ENCODE measurements at places on chromosomes 12 and 14.

DNA sequence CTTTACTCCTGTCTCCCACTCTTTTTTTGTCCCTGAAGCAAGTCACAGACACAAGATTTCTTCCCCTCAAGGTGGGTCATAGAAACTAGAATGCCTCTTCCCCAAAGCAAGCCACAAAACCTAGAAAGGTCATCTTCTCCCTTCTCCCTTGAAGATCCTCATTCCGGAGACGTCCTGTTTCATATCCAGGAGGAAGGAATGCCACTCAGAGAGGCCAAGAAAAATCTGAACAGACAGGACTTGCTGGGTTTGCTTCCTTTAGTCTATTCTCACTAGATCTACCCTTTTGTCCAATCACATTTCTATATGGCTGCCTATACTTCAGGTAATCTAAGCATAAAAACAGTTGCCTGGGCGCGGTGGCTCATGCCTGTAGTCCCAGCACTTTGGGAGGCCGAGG, 23.7 kb downstream of the SLC6A15 start:
- no peak for DNase-seq

GRCh38 chr12:19938031-19938430, 430.3 kb upstream of the PDE3A start:
- no peak for DNase-seq

DNA sequence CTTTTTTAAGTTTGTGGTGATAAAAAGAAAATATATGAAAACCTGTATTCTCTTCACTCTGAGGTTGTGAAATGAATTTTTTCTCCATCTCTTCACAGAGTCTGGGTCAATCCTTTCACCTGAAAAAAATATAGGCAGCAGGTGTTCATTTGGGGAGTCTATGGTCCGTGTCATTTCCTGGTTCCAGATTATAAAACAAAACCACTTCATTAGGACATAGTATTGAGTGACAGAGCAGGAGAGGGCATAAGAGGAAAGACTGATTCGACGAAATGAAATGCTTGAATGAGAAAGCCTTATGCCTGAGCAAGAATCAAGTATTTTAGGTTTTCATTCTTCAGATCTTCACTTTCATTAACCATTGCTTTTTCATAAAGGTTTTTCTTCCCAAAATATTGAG, 51.8 kb upstream of the NUAK1 start:
- no peak for DNase-seq

DNA sequence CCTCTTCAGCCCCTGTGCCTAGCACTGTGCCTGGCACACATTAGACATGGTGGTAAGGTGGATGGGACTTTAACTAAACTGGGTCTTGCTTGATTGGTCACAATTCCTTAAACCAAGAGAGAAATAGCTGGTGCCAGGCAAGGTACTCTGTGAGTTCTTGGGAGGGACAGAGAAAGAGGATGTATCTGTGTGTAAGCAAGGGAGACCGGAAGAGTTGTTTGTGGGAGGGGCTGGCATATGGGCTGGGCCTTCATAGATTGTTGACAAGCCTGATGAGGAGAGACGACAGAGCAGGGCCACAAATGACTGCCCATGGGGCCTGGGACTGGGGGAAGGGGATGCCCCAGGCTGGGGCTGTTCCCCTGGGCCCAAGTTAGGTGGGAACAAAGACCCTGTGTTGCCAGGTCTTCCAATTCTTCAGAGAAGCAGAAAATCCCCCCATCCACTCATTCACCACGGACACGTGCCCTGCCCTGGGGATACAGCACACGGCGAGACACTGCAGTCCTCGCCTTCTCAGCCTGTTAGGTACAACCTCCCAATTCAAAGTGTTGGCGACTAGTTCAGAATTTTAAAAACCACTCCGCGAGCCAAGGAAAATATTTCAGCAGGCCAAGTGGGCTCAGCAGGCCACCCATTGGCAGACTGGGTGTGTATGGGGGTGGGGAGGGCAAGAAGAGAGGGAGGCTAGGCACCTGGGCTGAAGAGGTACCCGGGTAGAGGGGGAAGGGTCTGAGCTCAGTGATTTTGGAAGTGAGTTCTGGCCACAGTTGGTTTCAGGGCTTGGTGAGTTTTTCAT, 11.4 kb upstream of the CYP46A1 start:
- DNase-seq: no peak

DNA sequence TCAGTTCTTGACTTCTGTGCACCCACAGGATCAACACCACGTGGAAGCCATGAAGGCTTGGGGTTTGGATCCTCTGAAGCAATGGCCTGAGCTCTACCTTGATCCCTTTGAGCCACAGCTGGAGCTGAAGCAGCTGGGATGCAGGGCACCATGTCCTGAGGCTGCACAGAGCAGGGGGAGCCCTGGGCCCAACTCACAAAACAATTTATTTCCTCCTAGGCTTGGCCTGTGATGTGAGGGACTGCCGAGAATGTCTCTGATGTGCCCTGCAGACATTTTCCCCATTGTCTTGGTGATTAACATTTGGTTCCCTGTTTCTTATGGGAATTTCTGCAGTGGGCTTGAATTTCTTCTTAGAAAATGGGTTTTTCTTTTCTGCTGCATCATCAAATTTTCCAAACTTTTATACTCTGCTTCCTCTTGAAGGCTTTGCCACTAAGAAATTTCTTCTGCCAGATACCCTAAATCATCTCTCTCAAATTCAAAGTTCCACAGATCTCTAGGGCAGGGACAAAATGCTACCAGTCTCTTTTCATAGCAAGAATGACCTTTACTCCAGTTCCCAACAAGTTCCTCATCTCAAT, 288.2 kb downstream of the CCDC59 start:
- DNase-seq: no peak

GRCh38 chr12:98374007-98374406, 141.4 kb upstream of the TMPO start:
- peak; percentile 71 for DNase-seq

DNA sequence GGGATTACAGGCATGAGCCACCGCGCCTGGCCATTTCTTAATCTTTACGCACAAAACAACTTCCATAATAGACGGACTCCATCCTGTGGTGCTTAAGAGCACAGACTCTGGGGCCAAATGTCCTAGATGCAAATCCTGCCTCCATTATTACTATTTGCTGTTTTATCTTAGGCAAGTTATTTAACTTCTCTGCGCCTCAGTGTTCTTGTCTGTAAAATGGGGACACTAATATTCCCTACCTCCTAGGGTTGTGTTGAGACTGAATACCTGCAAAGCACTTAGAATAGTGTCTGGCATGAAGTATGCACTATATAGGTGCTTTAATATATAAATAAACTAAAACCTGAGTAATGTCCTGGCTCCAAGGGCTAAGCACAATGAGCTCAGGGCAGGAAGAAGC, 76.4 kb downstream of the CLIP1 start:
- no peak for DNase-seq

GRCh38 chr12:127172861-127173260, 1094.1 kb upstream of the TMEM132C start:
- no peak for DNase-seq

DNA sequence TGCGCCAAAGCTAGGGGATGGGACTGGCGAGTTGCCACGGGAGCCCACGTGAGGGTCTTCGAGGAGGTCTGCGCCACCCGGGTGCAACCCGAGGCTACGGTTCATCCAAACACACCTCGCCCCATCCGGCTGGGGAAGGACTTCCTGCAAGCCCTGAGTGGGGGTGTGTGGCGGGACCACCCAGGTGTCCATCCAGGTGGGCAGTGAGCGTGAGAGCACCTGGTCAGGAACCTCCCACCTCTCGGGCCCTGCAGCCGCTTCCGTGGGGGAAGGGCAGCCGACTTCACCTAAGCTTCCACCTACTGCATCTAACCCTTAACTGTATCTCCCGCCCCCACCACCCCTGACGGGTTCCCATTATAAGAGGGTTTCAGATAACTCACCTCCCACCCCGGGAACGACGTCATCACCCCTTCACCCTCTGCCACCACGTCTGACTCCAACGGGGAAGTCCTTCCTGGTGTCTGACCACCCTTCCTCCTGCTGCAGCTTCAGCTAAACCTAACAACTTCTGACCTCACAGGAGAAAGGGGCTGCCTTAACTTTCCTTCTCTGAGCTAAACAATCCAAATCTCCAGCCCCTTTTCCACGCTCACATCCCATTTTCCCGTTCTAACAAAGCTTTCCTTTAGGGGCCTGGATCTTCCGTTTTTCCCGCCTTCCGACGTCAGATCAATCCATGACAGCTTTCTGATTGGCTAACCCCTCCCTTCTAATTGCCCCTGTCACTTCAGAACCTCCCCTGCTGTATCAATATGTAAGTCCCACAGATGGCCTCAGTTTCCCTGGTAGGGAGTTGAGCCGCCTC, 27.4 kb upstream of the SMUG1 start:
- peak; percentile 51 for DNase-seq

GRCh38 chr14:37237094-37237493, 39.4 kb downstream of the MIPOL1 start:
- DNase-seq: no peak

DNA sequence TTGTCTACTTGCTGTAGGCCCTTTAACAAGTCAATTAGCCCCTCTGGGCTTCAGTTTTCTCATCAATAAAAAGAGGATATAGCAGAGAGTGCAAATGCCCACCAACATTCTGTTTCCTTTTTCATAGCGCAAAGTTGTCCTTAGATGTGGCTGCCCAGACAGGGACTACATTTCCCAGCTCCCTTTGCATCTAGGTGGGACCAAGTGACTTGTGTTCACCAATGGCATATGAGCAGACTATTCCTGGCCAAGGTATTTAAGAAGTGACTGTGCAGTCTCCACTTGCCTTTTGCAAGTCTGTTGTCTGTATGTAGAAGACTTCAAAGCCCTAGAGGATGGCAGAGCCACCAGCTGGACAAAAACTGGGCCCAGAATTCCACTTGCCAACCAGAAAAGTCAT, 59.7 kb downstream of the DAO start:
- DNase-seq: peak; percentile 36

- DNase-seq: no peak
Observed at GRCh38 chr12:6177642-6178358, 22.4 kb upstream of the CD9 start.

DNA sequence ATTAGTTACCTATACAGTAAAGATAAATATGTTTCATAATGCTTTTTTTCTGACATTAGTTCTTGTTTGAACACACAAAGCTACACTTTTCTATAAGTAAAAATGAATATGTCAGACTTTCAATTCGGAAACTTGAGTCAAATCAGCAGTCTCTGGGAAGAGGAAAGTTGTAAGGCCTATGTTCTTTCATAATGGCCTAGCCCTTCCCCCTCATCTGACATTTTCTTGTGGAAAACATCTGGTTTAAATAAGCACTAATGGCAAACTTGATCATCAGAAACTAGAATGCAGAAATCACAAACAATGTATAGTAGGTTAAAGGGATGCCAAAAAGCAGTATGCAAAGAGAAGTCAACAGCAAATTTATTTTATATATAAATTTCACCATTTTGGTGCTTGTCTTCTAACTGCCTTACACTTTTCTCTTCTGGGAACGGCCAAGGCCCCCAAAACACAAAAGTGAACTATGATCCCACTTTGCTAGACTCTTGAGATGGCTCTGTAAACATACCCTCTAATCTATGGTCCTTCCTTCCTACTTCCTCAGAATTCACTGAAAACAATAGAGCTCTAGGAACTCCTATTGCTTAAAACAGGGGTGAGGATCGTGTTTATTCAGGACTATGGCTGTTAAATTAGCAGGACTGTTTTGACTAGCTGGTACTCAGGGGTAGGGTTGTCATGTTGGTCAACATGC, 444.1 kb downstream of the RAD51B start:
- peak; percentile 93 for DNase-seq

- no peak for DNase-seq
Observed at GRCh38 chr14:96162265-96162664, 42.4 kb upstream of the BDKRB2 start.

DNA sequence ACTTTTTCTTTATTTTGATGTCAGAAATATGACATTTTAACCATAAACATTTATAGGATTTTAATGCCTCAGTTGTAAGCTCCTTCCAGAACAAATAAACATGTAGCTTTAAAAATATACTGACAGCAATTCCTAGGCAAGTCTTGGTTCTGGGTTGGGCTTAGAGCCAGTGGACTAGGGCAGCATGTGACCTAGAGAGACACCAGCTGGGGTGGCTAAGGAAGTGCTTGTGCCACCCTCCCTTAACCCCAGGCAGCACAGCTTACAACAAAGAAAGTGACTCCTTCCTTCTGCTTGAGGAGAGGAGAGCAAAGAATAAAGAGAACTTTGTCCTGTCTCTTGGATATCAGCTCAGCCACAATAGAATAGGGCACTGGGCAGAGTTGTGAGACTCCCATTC, 61.6 kb upstream of the KTN1 start:
- DNase-seq: no peak

- DNase-seq: no peak
Observed at GRCh38 chr14:93959239-93960107, 16.9 kb downstream of the ASB2 start.

GRCh38 chr12:9992296-9992695, 6.6 kb downstream of the CLEC1B start:
- no peak for DNase-seq

GRCh38 chr12:121531356-121531750, 49.5 kb downstream of the KDM2B start:
- DNase-seq: no peak

DNA sequence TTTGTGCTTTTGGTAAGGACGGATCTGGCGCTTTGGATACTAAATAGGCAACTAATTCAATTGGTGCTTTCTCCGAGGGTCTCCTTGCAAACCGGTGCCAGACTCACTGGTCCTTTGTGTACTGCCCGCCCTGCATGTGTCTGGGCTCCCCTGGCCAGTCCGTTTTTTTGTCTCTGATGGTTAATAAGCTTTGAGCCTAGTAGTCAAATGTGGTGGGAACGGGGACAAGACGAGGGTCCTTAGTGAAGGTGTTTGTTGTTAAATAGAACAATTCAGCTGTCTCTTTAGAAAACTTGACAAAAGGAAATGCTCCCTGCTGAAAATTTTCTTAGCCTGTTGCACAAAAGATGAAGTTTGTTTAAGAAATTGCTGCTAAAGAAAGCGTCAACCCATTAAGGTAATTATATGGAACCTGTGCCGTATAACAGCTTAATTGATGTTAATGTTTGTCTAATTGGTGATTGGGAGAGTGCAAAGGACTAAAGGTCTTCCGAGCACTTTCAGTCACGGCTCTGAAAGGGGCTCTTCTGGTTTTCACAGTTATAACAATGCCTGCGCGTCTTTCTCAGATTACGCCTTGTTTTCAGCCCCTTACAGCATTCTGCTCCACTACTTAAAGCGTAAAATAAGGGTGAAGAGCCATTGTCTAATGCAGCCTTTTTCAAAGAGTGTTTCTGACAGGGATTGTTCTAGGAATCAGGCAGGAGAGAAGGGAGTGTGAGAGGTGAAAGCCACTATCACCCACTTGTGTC, 537.4 kb downstream of the PRKD1 start:
- DNase-seq: no peak

- no peak for DNase-seq
Observed at GRCh38 chr12:95874452-95874851, 15.7 kb downstream of the SNRPF start.

GRCh38 chr12:47085815-47086252, 6.1 kb upstream of the AMIGO2 start:
- no peak for DNase-seq

DNA sequence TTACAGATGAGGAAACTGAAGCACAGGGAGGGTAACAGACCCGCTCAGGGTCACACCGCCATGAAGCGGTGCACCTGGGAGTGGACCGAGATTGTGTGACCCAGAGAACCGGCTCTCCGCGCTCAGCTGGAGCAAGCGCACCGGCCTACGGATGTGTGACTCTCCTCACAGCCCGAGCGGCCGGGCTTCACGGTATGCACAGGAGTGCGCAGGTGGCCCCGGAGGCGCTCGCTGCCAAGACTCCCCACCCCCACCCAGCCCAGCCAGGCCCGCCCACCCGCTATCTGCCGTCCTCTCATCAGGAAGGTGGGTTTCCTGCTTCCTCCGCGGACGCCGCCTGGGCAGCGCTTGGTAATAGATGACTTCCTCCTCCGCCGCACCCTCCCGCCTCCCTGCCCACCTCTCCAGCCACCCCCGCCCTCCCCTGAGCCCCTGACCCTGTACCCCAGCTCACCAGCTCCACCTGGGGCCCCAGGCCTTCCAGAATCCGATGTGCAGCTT, 110.7 kb downstream of the NCOR2 start:
- no peak for DNase-seq
